Mucosa of descending colon (tissue), 3 donors: ENCODE measurements at places on chromosomes 1 and 21.
A peak's percentile ranks its signal among the peaks of the same experiment; 100 is the strongest.

DNA sequence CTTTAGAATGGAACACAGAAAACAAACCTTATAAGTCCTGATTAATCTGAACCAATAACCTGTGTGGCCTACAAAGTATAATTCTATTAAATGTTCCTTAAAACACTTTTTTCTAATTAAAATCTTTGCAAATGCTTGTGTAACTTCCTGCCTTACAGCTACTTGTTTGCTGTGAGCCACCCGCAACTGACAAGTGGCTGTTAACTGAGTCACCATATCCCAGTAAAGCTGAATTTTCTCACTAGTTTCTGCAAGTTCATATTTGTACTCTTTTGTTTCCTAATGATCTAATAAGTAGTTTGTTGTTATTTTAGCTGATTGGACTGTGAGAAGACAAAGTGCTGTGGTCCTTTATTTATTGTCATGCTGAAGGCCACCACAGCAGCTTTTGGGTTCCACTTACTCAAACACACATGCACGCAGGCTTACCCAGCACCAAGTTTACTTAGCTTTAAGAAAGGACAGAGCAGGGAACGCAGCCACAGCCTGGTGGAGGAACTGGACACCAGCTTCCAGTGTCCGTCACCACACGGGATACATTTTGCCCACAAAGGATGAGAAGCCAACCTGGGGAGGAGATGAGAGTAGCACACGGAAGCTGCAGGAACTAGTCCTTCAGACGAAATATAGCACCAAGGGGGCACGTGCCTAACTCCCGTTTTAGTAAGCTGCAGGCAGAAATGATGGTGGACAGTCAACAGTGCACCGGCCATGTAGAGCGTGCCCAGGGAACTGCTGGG is 47.8 kb downstream of the LCA5L start:
- DNase-seq, result no peak

- no peak for DNase-seq
These were observed 146.2 kb upstream of the GORAB start for GRCh38 chr1:170385750-170386149.

DNA sequence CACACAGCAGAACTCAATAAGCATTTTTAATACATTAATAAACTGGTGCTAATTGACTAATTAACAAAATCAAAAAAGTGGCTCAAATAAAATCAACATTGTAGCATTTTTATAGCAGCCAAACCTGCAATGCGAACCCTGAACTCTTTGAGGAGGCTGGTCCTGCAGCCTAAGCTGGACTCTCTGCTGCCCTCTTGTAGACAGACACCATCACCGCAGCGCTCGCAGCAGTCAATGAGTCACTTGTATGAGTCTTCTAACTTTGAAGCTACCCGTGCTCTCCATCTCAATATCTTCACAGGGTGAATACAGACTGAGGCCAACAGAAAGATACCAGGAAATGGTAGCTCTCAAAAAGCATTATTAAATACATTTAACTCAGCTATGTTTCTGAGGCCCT is 9.7 kb upstream of the KRTAP7-1 start:
- no peak for DNase-seq

GRCh38 chr1:238465449-238465848 is 574.7 kb upstream of the ZP4 start:
- no peak for DNase-seq

DNA sequence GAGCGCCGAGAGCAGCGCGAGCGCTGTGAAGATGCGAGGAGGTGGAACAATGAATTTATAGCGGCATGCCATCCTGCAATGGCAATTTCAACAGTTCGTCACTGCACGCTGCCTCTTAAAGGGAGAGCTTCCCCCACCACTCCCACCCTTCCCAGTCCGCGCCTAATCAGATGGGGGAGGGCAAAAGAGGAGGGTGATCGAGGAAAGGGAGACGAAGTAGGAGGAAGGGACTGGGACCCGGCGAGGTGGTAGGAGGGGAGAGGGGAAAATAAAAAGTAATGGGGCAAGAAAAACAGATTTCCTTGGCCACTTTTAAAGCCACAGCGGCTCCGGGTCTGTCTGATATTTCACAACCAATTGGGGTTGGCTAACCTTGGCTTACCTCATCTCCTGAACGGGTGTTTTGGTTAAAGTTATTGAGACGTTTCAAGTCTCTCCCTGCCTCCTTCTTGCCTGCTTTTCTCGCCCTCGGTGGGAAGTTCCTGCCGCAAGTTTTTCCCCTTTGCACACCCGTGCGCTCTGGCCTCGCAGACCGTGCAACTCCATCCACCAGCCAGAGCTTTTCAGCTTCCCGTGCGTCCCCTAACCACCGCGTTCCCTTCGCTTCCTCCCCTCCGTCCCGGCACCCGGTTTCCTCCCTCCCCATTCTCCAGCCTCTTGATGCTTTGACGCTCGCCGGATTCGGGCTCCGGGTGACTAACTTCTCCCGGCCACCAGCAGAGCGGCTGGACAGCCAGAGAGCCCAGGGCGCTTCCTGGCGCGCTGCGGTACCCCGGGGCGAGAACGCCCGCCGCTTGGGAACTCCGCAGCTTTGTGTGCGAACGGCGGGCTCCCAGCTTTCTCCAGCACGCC is at the start of gene ADAMTS5:
Gene ADAMTS5 (minus strand): TSS at position 27 of the 852 bp plus-strand sequence. CDS start 697 bp downstream, outside the sequence.
- DNase-seq, result peak; percentile 33

GRCh38 chr1:39469150-39469549 is 22.3 kb upstream of the BMP8A start:
- no peak for DNase-seq

DNA sequence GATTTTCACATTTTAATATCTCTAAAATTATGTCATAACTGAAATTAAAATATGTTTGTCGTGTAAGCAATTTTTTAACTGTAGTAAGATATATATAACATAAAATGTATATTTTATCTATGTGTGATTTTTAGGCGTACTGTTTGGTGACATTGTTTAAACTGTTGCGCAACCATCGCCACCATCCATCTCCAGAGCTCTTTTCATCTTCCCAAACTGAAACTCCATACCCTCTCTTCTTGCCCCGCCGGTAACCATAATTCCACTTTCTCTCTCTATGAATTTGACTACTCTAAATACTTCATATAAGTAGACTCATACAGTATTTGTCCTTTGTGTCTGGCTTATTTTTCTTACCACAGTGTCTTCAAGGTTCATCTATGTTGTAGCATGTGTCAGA is 66.4 kb downstream of the DDX20 start:
- DNase-seq, result no peak

DNA sequence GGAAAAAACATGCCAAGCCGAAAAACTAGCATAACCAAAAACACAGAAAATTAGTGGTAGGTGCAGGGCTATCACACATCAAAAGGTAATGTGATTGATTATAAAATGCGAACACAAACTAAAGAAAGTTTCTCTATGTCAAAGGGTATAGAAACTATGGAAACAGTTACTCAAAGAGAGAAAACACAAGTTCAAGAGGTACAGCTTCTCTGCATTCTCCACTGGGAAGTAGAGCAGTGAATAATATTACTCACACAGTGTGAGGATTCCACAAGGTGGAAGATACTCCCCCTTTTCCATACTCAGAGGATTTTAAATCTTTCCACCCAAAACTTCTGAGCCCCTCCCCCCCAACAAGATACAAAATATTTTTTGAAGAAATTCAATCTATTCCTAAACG is 18.6 kb downstream of the AKT3 start:
- no peak for DNase-seq

GRCh38 chr1:62238507-62238906 is 43.9 kb downstream of the L1TD1 start:
- no peak for DNase-seq

DNA sequence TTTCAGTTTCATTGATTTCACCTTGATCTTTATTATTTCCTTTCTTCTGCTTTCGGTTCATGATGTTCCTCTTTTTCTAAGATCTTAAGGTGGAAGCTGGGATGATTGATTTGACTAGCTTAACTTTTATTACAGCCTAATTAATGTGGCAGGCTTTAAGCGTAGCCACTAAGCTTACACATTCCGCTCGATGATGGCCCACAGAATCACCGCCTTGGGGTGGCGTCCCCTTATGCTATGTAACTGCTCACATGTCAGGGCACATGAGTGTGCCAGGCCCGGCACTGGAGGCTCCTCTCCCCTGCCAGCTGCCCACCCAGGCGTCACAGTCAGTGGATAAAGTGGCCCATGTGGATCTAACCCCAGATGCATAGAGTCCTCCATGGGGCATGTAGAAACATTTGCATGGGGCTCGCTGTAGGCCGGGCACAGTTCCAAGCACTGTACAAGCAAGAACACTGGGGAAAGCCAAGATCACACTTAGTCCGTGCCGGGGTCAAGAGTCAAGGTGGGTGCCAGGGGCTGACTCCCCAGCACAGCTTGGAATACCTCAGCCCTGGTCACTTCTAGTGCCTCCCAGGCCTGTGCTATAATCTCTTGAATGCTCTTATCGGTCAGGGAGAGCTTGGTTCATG is 41.7 kb downstream of the PKNOX1 start:
- DNase-seq, result no peak

GRCh38 chr1:202207292-202207691 is 13.7 kb downstream of the LGR6 start:
- no peak for DNase-seq

DNA sequence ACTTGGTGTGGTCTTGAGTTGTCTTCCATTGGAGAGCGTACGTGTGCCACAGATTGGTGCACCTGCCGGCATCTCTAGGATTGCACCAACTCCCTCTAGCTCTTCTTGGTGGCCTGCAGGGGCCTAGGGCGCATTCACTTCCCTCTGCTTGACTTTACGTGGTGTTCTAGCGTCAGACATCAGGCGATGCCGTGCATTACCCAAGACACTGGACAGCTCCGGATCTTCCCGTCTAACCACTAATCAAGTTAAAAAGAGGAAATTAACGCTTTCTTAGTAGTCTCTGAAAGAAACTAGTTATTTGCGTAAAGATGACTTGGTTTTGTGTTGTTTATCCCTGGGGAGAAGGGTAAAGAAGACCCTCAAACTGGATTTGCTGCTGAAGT is 510 bp upstream of the IL10RB start:
- DNase-seq, result peak; percentile 51

- DNase-seq, result no peak
These were observed 1.2 kb downstream of the TSEN15 start for GRCh38 chr1:184052750-184053149.

DNA sequence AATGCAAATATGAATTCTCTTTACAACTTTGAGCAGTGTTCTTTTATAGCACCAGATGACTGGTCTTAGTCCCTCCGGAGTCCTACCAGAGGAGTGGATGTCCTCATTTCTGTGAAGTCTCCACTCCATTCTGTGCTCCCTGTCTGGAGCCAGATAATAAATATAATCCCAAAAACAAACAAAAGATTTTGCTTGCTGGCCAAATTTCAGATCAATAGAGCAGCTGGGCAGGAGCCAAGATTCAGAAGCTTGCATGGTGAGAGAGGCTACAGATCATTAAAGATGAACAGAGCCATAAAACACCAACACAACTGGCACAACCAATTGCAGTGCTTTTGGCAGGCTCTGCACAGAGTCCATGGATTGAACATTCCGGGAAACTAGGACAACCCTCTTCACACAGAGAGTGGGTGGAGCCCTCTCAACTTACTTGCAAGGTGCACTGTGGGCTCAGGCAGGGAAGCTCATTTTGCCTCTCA is 231.5 kb upstream of the SNX7 start:
- DNase-seq, result peak; percentile 67
